Forelimb muscle (tissue), 1 donor: ENCODE measurements at places on chromosomes 3 and 15. TPM values are rescaled to one million over a fixed set of nuclear protein-coding genes. Genes with fewer than 3 reads are reported as not detected.

- DNase-seq, result no peak
Measured at GRCh38 chr3:14412831-14413380, 10.5 kb downstream of the SLC6A6 start.

- DNase-seq, result no peak
Measured at GRCh38 chr3:36543276-36543997, 163.1 kb downstream of the STAC start.

- no peak for DNase-seq
Measured at GRCh38 chr3:122468896-122469533, 45.7 kb downstream of the KPNA1 start.

DNA sequence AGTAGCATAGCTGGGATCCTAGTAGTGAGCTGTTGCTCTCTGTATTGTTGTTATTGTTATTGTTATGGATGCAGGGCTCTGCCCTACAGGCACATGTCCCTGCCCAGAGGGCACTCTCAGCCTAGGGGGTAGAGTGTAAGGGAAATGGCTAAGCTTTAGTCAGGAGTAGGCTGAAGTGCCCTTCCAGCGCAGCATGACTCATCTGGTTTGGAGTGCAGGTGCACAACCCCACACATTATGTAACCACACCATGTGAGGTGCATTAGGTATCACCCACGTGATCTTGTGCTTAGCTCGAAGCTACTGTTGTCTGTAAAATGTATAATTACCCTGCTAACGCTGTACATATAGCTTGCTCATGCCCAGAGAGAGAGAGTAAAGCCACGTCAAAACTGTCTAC is 48.3 kb upstream of the TIPARP start:
- no peak for DNase-seq

DNA sequence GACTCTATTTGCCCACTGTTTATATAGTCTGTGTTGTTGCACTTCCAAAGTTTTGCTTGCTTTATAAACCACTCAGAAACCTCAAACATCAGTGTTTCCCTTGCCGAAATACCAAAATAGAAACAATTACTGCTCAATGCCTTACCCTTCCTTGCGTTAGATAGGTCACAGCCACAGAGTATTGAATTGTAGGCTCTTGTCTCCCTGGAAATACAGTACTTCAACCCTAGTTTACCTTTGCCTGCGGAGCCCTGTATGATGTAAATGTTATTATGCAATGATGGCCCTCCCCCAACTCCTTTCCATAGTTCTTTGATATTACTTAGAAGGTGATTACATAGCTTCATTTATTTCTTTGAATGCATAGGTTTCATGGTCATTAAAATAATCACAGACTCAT is 44.2 kb downstream of the SOX2 start:
- no peak for DNase-seq

- DNase-seq, result no peak
Measured at GRCh38 chr3:32703491-32703972, 18.5 kb downstream of the CNOT10 start.

GRCh38 chr3:97948351-97949109 is 23.7 kb downstream of the RIOX2 start:
- no peak for DNase-seq

- DNase-seq, result no peak
Measured at GRCh38 chr15:59230531-59231055, 23.9 kb downstream of the LDHAL6B start.

DNA sequence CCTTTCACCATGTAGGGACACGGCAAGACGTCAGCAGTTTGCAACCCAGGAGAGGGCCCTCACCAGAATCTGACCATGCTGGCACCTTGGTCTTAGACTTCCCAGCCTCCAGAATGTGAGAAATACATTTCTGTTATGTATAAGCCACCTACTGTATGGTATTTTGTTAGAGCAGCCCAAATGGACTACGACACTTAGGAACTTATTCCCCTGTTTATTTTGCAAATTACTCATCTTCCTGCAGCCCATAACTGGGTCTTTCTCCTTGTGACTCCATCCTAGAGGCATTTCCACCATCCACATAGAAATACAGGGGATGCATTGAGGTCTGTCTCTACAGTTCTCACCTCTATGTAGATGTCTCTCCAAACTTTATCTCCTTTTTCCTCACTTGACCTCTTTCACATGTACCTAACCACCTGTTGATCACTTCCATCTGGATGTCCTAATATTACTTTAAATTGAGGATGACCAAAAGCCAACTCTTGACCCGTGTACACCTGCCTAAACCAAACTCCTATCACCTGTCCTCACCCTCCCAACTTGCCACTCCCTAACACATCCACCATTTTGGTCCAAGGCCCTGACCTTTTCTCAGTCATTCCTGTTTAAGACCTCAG is 406.0 kb upstream of the WNT5A start:
- no peak for DNase-seq

Gene GP5
- 0.35 TPM for polyA plus RNA-seq

GRCh38 chr15:90512981-90513380 is 16.7 kb upstream of the CRTC3 start:
- DNase-seq, result no peak
